ENCODE measurements at places on chromosomes 4 and X.

DNA sequence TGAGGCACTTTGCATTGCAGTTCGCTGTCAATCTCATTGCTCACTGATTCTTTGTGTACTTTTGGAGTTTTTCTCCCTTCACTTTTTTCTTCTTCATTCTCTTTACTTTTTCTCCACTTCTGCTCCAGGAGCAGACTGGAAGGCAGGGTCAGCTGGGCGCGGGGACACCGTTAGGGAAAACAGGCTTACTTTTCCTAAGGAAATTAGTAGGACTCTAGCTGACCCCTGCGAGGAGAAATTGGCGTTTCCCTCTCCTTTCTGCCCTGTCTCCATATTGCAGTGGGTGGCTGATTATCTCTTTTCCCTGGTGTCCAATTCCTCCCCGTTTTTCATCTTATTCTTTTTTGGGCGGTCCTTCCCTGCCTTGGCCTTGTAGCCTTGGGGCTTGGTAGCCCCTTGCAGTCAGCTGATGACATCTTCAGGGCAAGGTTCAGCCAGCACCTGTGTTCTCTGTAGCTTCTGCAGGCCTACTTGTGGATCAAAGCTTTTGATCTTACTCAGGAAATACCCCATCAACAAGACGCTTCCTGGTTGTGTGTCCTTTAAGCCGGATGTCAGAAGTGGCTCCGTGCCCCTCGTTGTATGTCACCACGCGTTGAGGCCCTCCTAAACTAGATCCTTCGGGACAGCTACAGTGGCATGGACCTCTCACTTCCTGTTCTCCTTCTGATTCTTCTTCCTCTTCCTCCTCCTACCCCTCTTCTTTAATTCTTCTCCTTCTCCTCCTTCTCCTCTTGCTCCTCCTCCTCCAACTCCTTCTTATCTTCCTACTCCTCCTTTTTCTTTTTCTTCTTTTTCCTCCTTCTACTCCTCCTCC is 36.1 kb downstream of the NBDY start:
- peak; percentile 41 for DNase-seq

GRCh38 chrX:134647477-134647877 is 10.8 kb downstream of the PLAC1 start:
- no peak for DNase-seq

DNA sequence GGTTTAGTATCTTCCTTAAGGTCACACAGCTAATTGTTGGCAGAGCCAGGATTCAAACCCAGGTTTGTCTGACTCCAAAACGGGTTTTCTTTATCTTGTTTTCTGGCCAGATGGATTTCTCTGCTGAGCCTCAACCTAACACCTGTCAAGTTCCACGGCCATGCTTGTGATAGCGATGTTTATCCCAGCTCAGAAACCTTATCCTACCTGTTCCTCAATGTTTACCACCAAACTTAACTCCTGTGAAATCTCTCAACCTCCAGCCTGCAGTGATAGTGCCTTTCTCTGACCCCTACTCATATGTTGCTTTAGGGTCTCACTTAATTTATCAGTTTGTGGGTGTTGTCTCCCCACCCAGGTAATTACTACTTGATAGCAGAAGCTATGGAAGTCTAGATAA is 246.0 kb downstream of the DCTD start:
- no peak for DNase-seq

- DNase-seq: no peak
Observed at GRCh38 chrX:118724365-118724764, 3.0 kb upstream of the IL13RA1 start.

DNA sequence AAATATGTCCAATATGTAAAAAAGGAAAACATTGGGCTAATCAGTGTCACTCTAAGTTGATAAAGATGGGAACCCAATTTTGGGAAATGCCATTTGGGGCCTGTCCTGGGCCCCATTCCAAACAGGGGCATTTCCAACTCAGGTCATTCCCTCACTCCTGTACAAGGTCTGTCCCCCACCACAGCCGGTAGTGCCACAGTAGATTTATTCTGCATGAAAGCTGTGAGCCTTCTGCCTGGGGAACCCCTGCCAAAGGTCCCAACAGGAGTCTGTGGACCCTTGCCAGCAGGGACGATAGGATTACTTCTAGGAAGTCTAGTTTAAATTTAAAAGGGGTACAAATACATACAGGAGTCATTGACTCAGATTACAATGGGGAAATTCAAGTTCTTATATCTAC is 317.6 kb upstream of the GNPDA2 start:
- DNase-seq: no peak

DNA sequence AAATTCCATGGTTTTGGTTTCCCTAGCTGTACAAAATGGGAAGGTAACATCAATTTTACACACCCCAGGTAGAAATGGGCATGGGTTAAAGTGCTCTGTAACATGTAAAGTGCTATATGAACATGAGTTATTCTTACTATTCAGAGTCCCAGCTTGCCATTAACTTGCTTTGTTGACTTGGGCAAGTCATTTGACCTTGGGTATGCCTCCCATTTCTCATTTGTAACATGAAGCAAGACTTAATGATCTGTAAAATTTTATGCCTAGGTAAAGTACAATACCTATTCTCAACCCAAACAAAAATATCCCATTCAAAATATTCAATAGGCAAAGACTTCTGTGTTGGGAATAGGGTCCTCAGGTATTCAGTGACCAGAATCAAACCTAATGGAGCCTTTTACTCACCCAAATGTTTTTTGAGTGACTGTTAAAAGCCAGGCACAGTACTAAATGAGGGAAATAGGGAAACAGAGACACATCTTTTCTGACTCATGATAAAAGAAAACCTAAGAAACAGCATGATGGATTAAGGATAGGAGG is 126.6 kb downstream of the SH3RF1 start:
- no peak for DNase-seq

DNA sequence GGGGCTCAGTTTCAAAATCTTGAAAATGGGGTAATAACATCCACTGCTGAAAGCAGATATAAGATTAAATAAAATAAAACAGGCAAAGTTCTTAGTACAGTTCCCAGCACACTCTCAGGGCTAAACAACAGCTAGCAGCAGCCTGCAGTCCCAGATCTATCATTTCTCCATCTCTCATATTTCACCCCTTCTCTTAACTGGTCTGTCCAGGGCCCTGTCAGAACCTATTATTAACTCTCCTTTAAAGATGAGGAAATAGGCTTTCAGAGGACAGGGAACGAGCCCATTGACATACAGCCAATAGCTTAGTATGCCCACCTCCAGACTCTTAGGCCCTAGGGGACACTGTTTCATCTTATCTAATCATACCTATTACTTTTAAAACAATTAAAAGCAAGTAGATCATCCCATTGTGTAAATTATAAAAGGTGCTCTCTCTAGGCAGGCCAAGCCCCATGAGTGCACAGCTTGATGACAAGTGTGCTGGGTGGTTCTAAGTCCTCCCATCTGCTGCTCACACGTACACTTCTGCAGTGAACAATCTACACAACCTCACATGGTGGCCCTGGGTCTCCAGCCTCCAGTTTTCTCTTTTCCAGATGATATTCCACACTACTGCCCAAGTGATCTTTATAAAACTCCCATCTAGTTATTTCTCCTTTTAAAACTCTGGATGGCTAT is 119.0 kb downstream of the APBB2 start:
- DNase-seq: no peak
